Ovary (tissue), 10 donors: ENCODE measurements at places on chromosomes 7 and 10. TPM values are rescaled to one million over a fixed set of nuclear protein-coding genes. Genes with fewer than 3 reads are reported as not detected.

DNA sequence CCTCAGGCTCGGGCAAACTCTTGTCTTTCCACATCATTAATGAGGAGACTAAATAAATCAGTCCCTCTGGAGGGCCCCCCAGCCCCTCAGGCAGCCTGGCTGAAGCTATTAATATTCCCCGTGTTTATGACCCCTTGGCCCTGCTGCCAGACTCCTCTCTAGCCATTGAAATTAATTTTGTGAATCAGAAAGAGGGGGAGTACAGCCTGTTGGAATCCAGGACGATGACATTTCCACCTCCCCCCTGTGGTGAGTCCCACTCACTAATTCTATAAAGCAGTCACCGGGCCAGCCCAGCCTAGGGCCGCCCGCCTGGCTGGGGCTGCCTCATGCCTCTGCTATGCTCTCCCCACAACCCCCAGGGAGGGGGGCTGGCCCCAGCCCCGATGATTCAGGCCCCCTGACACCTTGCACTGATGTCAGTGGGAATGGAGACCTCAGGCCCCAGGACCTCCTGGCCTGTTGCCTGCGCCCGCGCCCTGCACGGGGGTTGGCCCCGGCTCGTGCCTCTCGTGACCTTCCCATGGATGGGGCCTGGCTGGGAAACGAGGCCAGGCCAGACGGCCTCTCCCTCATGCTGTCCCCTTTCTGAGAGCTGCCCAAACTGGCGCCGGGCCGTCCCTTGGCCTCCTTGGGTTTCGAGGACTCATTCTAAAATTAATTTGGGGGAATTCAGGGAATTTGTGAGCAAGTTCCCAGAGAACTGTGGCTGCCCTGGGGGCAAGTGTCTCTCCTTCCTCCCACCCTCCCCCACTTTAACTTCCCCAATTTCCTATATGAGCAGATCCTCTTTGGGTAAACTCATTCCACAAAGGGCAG lies 34.0 kb downstream of the TMEM270 start:
- no peak overlapping the region for H3K4me3 ChIP-seq
- no peaks in the 10 kb centered on the region for H3K36me3 ChIP-seq
- peaks cover 4% of the 10 kb centered on the region for H3K4me1 ChIP-seq
- H3K27ac ChIP-seq, result no peak overlapping the region
- no peaks in the 10 kb centered on the region for H3K27me3 ChIP-seq
- no peak for DNase-seq

GRCh38 chr7:93315896-93316295 lies 83.7 kb downstream of the VPS50 start:
- H3K4me1 ChIP-seq, result no peaks in the 10 kb centered on the region
- no peaks in the 10 kb centered on the region for H3K27me3 ChIP-seq
- no peak overlapping the region for H3K27ac ChIP-seq
- H3K36me3 ChIP-seq, result no peaks in the 10 kb centered on the region

Gene RGR
- total RNA-seq, result not detected

Gene ELMO1
- total RNA-seq, result 19.2 TPM

Gene STOX1
- total RNA-seq, result 0.83 TPM

Gene SPDYE5
- total RNA-seq, result not detected

Gene IFIT2
- 10.0 TPM for total RNA-seq

DNA sequence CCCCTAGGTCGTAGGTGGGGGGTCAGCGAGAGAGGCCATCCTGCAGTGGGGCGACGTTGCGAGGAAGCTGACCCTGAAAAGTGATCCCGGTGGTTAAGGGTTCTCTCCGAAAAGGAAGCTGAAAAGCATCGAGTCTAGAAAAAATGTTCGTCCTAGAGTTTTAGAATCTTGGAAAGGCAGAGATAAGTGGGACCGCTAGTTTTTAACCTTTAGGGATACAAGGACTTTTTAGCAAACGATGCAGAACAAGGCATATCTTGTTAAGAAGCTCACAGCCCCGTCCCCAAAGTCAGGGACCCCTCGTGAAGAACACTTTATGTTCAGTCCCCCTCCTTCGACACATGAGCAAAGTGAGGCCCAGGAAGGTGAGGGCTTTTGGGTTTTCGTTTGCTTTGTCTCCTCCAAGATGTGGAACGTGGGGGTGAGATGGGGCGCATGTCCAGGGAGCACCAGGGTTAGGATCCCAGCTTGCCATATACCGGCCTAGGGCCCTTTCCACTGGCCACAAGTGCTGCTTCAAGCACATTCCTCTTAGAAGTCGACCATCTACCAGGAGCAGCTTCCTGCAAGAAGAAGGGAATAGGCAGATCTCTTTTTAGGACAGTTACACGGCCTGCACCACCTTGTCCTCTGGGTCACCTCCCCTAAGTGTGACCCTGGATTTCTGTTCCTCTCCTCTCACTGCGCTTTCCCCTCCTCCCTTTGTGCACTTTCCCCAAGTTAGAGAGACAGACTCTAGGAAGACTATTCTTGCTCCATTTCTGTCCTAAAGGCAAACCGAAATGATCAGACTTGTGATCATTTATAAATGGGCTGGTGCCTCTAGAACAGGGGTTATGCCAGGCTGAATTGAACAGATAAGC lies 969 bp downstream of the SLC35G1 start:
- H3K27ac ChIP-seq, result no peak overlapping the region
- no peaks in the 10 kb centered on the region for H3K27me3 ChIP-seq
- peak overlapping the region; percentile 90 for H3K4me3 ChIP-seq
- no peak for DNase-seq
- H3K36me3 ChIP-seq, result no peaks in the 10 kb centered on the region

GRCh38 chr7:2934211-2934731 lies 90.2 kb upstream of the GNA12 start:
- H3K4me1 ChIP-seq, result no peaks in the 10 kb centered on the region
- H3K27ac ChIP-seq, result no peak overlapping the region
- no peaks in the 10 kb centered on the region for H3K27me3 ChIP-seq
- H3K36me3 ChIP-seq, result no peaks in the 10 kb centered on the region

DNA sequence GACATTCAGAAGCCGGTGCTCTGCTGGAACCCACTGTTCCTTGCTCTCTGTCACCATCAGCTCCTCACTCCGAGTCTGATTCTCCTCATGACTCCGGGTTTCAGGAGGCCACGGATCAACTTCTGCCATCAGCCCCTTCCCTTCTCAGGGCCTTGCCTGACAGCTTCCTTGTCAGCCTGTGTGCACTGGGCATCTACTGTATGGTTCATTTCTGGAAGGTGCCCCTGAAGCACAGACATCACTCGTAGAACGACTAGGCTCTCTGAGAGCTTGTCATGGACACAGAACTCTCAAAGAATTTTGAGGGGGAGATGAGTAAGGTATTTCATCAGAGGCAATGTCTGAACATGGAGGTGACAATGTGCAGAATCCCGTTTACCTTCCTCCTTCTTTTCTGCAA lies 396.1 kb downstream of the TNS3 start:
- no peaks in the 10 kb centered on the region for H3K36me3 ChIP-seq
- peaks cover 11% of the 10 kb centered on the region for H3K4me1 ChIP-seq
- no peaks in the 10 kb centered on the region for H3K27me3 ChIP-seq
- H3K4me3 ChIP-seq, result no peak overlapping the region

DNA sequence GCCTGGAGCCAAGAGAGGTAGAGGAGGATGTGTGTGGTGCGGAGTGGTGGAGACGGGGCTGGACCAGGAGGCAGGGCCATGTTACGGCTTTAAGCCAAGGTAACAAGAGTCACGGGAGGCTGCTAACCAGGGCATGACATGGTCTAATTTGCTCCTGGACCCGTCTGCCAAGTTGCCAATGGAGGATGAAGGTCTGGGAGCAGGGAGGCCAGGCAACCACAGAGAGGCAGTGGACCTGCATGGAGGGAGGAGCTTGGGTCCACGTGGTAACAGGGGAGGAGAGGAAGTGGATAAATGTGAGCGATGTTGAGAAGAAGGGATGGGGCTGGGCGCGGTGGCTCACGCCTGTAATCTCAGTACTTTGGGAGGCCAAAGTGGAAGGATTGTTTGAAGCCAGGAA lies 31.0 kb downstream of the SRRM3 start:
- no peak for DNase-seq
- H3K27me3 ChIP-seq, result no peaks in the 10 kb centered on the region
- no peaks in the 10 kb centered on the region for H3K4me1 ChIP-seq

Gene ITPRID1
- total RNA-seq, result not detected

Gene PIP
- total RNA-seq, result not detected

- DNase-seq, result no peak
- peak overlapping the region; percentile 69 for H3K4me3 ChIP-seq
- no peaks in the 10 kb centered on the region for H3K27me3 ChIP-seq
Observed at GRCh38 chr10:5978230-5978489, 817 bp upstream of the IL15RA start.

- no peak for DNase-seq
- H3K27ac ChIP-seq, result no peak overlapping the region
- no peak overlapping the region for H3K4me3 ChIP-seq
- H3K36me3 ChIP-seq, result no peaks in the 10 kb centered on the region
Observed at GRCh38 chr7:30162622-30163124, 27.9 kb downstream of the MTURN start.

Gene CLEC2L
- 0.33 TPM for total RNA-seq

DNA sequence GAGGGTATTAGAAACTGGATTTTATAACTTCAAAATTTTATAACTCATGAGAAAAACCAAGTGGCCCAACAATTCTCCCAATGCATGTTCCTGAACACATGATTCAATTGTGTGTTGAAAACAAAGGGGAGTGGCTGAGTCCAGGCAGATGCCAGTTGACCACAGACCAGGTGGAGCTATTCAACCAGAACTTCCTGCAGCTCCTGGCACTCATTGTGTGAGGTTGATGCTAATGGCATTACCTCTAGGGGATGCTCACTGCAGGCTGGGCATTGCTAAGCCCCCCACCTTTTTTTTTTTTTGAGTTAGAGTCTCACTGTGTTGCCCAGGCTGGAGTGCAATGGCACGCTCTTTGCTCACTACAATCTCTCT lies 20.3 kb downstream of the MYOF start:
- H3K27me3 ChIP-seq, result no peaks in the 10 kb centered on the region
- H3K4me3 ChIP-seq, result no peak overlapping the region
- DNase-seq, result no peak
- H3K27ac ChIP-seq, result no peak overlapping the region
- peaks cover 14% of the 10 kb centered on the region for H3K4me1 ChIP-seq

DNA sequence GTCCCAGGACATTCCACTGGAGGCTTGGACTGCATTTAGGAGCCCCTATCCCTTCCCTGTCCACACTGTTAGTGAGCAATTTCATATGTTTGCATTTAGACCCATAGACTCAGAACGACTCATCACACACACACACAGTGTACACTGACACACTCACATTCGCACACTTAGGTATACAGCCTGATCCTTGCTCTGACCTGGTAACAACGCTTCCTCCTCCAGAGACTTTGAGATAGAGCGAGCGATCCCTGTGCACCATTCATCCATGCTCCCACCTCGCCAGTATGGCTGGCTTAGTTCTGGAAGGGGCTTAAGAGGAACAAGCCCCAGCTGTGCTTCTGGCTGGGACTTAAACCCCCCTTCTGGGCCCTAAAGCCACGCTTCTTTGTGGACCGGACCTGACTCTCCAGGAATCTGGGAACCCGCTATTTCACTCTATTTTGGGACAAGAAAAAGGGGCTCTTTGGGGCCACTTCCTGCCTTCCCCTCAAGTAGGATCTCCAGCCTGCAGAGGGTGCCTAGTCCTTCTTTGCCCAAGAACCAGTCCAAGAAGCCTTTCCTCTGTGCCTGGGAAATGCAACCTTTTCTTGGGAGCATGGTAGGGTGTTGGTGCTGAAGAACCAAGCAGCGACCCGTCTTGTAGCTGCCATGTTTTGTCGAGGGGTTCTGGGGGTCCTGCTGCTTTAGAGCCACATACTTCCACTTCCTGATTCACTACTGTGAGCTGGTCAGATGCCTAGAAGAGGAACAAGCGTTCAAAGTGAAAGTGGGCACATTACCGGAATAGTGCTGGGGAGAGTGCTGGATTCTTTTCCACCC lies 1.1 kb upstream of the HOXA13 start:
- no peak overlapping the region for H3K27ac ChIP-seq
- peaks cover 8% of the 10 kb centered on the region for H3K4me1 ChIP-seq
- DNase-seq, result no peak
- no peaks in the 10 kb centered on the region for H3K36me3 ChIP-seq

Gene MALRD1
- 2.3 TPM for total RNA-seq

DNA sequence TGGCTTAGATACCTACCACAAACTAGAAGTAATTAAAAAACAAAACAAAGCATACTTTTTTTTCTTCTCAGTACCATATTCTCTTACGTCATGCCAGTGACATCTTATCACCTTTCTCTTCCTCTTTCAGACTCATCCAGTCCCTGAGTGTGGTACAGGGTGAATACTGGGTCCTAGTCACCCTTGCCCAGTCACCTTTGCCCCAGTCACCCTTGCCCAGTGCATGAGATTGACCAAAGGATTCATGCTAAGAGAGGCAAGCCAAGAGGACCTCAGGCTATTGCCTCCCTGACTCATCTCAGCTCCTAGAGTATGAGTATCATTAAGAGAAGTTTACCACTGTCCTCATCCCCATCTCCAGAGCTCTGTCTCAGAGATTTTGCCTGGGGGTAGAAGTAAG lies 10.0 kb upstream of the TSPAN12 start:
- no peaks in the 10 kb centered on the region for H3K27me3 ChIP-seq
- no peak overlapping the region for H3K27ac ChIP-seq
- no peak overlapping the region for H3K4me3 ChIP-seq
- DNase-seq, result no peak
- H3K36me3 ChIP-seq, result no peaks in the 10 kb centered on the region
- no peaks in the 10 kb centered on the region for H3K4me1 ChIP-seq

- no peak for DNase-seq
- no peaks in the 10 kb centered on the region for H3K36me3 ChIP-seq
- no peak overlapping the region for H3K27ac ChIP-seq
- peaks cover 2% of the 10 kb centered on the region for H3K4me1 ChIP-seq
- no peak overlapping the region for H3K4me3 ChIP-seq
- no peaks in the 10 kb centered on the region for H3K27me3 ChIP-seq
Observed at GRCh38 chr7:105307163-105307672, 81.5 kb downstream of the SRPK2 start.

Gene PPP1R17
- total RNA-seq, result not detected
